ENCODE measurements at places on chromosomes 6 and 20.

GRCh38 chr6:167794161-167795157 lies 32.3 kb upstream of the AFDN start:
- no peak for DNase-seq

DNA sequence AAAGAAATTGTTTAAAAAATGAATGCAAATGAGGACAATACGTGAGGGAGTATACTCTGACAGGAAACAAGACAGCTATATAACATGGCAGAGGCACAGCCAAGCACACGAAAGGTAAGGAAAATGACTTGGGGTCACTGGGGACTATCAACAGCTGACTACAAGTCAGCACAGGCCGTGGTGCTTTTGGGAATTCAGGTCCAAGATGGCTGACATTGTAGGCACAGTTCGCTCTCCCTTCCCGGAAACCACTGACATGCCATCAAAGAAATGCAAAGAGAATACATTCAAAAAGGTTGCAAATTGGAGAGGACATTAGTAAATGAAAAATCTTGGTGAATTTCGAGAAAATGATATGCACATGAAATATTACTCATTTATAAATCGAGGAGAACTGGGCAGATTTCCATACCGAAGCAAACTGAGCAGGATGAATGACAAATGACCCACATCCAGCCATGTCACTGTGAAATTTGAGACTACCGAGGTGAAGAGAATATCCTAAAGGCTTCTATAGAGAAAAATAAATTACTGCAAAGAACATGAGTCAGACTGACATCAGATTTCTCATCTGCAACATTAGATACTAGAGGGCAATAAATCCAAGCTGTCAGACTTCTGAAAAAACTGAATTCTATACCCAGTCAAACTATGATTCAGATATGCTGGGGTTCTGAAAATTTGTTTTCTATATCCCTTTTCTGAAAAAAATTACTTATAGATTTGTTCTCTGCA lies 391.1 kb downstream of the BTBD9 start:
- no peak for DNase-seq

DNA sequence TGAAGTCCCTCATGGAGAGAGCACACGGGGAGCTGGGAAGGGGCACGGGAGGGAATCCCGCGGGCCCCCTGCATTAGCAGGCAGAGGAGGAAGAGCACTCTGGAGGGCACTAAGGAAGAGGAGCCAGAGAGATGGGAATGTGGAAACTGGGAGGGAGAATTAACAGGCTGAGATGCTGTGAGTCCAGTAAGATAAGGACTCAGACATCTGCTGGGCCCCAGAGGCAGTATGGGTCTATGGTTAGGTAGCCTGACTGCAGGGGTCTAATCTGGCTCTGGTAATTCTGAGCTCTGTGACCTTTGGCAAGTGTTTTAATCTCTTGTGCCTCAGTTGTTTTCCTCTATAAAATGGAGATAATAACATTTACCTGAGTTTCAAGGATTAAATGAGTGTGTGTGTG lies 15.7 kb upstream of the SRSF3 start:
- no peak for DNase-seq

- no peak for DNase-seq
Observed at GRCh38 chr20:21387528-21387927, 9.8 kb downstream of the NKX2-4 start.

- DNase-seq: peak; percentile 28
Observed at GRCh38 chr20:23419995-23420901, 1.0 kb downstream of the NAPB start.

DNA sequence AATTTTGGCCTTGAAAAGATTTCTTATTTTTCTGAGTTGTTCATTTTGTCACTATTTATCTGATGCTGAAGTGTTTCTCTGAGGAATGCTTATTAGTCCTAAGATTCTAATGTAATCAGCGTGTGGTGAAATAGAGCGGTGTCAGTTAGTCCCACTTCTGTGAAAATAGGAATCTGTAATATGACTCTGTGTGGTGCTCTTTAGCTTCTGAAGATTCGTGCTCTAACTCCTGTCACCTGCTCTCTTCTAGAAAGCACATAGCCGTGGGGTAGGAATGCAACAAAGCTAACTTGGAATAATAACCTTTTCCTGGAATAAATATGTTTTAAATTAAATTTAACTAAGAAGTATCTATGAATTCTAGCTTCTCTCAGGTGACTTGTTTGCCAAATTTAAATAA lies 90.4 kb downstream of the BCKDHB start:
- DNase-seq: no peak

DNA sequence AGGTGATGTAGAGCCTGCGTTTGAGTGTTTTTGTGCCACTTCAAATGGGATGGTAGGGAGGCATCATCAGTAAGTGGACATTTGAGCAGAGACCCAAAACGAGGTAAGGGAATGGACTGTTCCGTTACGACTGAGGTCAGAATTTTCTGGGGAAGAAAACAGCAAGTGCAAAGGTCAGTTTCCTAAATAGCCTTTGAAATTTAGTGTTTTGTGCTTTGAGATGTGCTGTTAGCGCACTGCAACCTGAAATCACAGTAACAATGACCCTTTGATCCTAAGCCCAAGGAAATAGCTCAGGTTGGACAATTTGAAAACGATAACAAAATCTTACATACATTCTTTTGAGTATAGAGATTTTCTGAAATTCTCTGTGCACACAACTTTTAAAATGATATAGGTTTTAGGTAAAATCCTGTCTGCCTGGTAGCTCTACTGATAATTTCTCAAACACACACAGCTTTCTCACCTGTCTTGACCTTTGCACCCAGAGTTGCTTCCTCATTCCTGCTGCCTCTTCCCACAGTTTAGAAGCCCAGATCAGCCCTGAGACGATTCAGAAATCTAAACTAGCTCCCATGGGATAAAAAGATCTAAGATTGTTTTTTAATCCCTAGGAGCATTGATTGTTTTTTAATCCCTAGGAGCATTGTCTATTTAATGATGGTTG lies 22.1 kb downstream of the DCBLD1 start:
- no peak for DNase-seq

DNA sequence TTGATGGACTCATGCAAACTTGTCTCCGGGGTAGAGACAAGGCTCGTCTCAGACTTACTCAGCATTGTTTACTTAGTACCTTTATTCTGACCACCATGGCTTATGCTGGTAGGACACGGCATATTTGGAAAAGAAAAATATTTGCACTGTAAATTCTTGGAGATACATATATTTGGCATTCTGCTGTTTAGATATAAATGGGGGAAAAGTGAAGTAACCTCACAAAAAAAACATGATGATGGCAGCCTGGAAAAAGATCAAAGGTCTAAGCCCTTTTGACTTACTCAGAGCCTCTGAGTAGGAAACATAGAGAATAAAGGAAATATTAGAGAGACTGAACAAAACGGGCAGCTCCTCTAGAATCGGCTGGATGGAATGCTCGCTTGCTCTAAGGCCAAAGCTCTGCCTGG lies 32.5 kb downstream of the PDE10A start:
- no peak for DNase-seq

DNA sequence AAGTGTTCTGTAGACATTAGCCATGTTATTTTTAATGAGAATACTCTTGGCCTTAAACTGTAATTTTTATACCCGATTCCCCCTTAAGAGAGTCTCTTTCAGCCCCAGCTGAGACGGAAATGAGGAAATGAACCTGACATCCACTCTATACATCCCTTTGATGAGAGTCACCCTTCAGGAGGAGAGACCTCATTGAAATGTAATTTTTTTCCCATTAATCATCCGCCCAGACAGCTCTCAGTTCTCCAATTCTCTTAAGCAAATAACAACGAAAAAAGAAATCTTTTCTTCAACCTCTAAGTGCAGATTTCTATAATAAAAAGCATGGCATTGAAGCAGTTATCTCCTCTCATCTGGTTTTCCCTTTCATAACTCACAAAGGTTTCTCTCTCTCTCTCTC lies 243.8 kb upstream of the PMEPA1 start:
- no peak for DNase-seq

DNA sequence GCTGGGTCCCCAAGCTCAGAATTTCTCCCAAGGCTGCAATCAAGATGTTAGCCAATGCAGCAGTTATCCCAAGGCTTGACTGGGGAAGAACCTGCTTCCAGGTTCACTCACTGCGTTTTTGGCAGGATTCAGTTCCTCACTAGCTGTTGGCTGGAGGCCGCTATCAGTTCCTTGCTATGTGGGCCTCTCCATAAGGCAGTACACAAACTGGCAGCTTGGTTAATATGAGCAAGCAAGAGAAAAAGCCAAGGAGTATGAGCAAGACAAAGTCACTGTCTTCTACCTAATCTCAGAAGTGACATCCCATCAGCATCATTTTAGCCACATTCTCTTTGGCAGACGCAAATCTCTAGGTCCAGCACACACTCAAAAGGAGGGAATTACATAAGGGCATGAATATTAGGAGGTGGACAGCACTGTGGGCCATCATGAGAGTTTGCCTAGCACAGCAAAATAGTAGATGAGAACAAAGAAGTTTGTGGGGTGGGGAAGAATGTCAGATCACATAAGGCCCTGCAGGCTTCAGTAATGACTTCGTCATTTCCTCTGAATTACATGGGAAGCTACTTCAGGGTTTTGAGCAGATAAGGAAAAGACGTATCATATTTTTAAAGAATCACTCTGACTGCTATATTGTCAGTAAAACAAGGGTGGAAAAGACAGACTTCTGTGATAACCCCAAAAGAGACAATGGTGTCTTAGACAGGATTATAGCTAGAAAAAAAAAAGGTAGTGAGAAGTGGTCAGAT lies 25.5 kb downstream of the LMBRD1 start:
- no peak for DNase-seq

- DNase-seq: no peak
Observed at GRCh38 chr6:73579389-73579788, 58.6 kb upstream of the EEF1A1 start.

DNA sequence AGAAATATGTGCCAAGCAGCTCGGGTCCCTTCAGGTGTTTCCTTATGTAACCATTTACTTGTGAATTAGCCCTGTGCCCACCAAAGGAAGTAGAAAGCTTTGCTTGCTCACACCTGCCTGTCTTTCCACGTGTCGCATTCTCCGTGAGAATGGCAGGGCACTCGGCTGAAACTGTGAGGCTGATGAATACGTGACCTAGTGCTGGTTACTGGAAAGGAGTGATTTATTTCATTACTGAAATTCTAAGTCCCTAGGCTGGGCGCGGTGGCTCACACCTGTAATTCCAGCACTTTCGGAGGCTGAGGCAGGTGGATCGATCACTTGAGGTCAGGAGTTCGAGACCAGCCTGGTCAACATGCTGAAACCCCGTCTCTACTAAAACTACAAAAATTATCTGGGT lies 45.9 kb upstream of the TULP1 start:
- no peak for DNase-seq

DNA sequence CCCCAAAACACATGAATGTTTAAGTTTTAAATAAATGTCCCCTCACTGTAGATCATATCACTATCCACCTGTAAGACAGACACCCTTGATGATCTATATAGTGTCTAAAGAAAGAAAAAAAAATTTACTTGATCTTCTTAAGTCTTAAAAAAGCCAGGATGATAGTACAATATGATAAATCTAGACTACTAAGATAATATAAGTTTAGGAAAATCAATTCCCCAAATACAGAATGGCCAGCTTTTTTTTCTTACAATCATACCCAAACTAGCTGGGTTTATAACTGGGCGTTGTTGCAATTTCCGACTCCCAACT lies 14.4 kb downstream of the ZNF217 start:
- no peak for DNase-seq

- DNase-seq: no peak
Observed at GRCh38 chr6:78832091-78832808, 35.1 kb upstream of the IRAK1BP1 start.

DNA sequence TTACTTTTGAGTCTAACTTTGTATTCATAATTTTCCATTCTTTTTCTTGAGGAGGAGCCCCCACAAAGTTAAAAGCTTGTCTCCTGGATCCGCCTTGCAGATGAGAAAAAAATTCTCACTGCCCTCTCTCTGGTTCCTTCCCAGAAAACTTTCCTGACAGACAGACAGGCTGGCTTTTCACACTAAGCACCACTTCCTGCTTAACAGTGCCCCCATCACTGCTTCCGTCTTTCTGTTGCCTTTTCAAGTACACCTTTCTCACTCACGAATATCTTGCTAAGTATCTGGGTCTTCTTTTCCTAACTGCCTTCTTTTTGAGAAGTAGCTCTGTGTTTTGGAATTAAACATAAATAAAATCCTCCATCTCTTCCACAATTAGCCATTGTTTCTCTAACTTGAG lies 19.8 kb upstream of the LMBRD1 start:
- no peak for DNase-seq

- DNase-seq: no peak
Observed at GRCh38 chr20:58710481-58711265, 18.1 kb downstream of the NPEPL1 start.

DNA sequence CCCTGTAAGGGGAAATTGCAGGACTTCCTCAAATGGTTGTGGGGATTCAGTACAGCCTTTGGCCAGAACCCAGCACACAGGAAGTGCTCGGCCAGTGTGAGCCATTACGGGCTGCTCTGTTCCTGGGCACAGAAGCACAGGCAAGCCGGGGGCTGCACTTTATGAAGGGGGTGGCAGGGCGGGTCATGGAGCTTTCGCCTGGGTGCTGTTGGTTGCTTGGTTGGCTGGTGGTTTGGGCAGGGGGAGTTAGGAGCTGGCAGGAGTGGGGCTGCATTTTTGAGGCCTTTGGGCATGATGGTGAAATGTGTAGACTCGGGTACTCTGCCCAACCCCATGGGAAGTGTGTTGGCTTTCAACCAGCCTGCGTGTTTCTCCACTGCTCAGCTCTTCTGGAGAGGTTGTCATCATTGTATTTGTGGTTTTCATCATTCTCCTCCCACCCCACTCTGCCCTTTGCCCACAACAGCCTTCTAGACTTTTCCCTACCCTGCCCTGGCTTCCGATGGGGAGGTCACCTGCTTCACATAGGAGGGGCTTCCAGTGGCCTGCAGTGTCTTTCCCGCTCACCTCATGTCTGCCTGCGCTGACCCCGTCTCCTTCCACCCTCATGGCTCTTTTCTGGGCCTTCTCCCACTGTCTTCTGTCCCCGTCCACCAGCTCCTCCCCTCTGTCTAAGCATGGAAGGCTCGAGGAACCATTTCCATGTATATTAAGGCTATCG lies 16.1 kb upstream of the RBM38 start:
- DNase-seq: no peak

DNA sequence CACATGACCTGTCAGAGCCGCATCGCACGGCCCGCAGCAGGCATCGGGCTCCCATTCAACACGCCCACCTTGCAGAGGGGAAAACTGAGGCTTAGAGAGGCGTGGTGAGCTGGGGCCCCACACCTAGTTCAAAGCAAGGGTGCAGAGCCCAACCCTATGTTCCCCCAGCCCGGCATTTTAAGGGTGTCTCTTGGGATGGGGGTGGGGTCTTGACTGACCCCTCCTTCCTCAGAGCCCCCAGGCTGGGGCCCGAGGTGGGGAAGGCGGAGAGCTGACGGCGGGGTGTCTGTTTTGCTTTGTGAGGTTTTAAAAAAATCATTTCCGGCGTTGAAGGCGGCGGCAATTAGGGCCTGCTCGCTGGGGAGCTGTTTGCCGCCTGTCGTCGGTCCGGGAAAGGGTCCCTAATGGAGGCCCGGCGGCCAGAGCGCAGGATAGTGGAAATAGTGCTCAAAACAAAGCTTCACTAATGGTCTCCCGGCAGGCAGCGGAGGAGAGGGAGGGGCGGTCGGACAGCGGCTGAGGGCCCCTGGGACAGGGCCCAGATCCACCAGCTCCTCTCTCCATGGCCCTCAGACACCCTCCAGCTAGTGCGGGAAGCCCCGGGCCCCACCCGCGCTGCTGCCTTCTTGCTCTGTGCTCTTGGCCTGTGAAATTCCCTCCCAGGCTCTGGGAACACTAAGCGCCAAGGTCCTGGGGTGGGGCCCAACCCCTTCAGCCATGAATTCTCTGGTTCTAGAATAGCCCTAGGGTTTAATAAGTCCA lies 11.9 kb downstream of the VSTM2L start:
- no peak for DNase-seq
